ENCODE measurements at places on chromosomes 2 and 18.

DNA sequence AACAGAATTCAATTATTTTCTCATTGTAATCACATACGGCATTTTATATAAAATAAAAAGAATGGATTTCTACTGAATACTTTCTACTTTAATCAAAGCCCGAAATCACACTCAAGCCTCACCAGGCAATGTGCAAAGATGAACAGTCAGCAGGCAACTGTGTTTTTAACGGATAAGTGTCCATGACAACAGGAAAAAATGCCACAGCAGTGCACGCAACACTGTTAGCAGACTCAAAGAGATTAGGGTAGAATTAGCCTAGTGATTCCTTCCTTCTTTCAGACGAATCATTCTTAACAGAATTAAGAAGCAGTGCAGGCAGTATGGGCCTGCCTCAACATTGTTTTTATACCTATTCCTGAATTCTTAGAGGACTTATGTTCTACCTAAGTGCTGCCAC is 135.6 kb downstream of the CDH2 start:
- no peak for DNase-seq

DNA sequence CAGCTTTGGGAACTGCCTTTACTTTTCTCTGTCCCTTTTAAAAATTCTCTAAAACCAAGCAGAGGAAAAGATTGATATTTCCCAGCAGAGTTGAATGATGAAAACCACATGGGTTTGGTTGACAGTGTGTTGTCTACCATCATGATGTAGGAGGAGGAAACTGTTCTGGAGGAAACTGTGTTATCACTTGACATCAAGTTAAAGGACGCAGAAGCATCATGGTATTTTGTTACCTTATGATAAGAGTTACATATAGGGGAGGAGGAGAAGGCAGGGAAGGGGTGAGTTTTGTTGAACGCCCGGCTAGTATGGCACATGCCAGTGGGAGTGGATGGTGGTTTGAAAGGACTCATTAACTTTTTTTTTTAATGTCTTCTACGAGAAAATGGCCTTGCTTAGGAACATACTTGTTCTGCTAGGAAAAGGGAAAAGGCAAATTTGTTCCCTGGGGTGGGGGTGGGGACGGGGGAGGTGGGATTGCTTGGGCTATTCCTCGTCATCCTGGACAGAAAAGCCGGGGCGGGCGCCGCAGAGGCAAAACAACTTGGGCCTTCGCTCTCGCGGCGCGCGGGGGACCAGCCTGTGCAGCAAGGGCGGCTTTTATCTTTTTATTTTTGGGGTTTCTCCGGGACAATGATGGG is 766 bp downstream of the TMEM17 start:
- no peak for DNase-seq

- no peak for DNase-seq
These were observed 223.8 kb downstream of the ATAD2B start for GRCh38 chr2:23703037-23703582.

- no peak for DNase-seq
These were observed 450.0 kb upstream of the ID2 start for GRCh38 chr2:8231902-8232301.

DNA sequence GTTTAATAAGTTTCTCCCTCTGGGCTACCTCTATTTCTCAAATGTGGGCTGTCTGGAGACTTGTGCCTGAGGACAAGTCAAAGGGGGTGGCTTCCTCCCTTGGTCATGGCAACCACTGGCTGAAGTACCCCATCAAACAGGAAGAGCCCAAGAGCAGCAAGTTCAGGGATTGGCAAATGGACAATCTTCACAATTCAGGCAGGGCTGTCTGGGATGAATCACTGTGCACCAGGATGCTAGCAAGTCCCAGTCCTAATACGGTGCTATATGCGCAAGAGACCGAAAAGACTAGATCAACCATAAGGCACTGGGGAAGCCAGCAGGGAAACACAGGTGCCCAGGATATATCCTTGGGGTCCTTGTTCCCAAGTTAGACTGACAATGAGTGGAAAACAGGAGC is 75.5 kb downstream of the ANTXR1 start:
- DNase-seq: no peak

All from activated T-cell treated with anti-CD3 and anti-CD28 coated beads for 4 hours (primary cell).